Activated CD8-positive, alpha-beta memory T cell treated with anti-CD3 and anti-CD28 coated beads, Interleukin-2, amount 10 ng/mL, durations not matched to agents 7 days and 5 days (primary cell): ENCODE measurements at places on chromosomes 12 and 14.

DNA sequence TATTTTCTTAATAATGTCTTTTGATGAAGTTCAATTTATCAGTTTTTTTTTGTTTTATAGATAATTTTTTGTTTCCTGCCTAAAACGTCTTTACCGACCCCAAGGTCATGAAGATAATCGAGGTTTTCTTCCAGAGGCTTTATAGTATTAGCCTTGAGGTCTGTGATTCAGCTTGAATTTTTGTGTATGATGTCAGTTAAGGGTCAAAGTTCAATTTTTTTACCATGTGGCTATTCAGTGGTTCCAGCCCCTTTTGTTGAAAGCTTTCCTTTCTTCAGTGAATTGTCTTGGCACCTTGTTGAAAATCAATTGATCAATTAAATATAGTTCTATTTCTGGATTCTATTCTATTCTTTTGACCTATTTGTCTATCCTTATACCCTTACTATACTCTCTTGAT is 3.2 kb upstream of the MGST1 start:
- no peaks in the 10 kb centered on the region for H3K36me3 ChIP-seq
- H3K27ac ChIP-seq: no peak overlapping the region
- no peak overlapping the region for H3K4me3 ChIP-seq
- peaks cover 5% of the 10 kb centered on the region for H3K27me3 ChIP-seq

DNA sequence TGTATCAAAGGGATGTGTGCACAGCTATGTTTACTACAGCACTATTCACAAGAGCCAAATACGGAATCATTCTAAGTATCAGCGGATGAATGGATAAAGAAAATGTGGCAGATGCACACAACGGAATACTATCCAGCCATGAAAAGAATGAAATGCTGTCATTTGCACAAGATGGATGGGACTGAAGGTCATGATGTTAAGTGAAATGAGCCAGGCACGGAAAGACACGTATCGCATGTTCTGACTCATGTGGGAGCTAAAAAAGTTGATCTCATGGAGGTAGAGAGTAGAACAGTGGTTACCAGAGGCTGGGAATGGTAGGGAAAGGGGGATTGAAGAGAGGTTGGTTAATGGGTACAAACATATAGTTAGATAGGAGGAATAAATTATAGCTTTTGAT is 25.9 kb upstream of the ISM2 start:
- no peaks in the 10 kb centered on the region for H3K4me1 ChIP-seq
- peaks cover 20% of the 10 kb centered on the region for H3K36me3 ChIP-seq
- H3K4me3 ChIP-seq: no peak overlapping the region
- no peaks in the 10 kb centered on the region for H3K27me3 ChIP-seq
- no peak overlapping the region for H3K27ac ChIP-seq

DNA sequence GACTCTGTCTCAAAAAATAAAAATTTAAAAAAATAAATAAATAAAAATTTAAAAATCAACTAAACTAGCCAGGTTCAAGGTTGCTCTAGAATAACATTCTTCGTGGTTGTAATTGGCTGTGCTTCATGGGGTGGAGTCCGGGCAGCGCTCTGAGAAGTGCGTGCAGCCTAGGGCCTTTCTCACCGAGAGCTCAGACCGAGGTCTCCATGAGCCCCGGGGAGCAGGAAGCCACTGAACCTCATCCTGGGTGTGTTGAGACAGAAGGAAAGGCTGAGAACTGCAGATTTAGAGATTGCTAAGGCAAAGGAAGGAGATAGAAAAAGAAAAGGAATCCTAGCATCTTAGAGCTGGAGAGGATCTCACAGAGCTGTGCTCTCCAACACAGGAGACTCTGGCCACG is 14.7 kb downstream of the P2RX4 start:
- H3K27ac ChIP-seq: peak overlapping the region; percentile 88
- peaks cover 61% of the 10 kb centered on the region for H3K4me1 ChIP-seq
- peak overlapping the region; percentile 42 for H3K4me3 ChIP-seq

GRCh38 chr12:50314636-50315312 is 31.5 kb upstream of the LIMA1 start:
- DNase-seq: no peak
- peaks cover 5% of the 10 kb centered on the region for H3K4me1 ChIP-seq
- no peak overlapping the region for H3K4me3 ChIP-seq
- no peaks in the 10 kb centered on the region for H3K27me3 ChIP-seq

DNA sequence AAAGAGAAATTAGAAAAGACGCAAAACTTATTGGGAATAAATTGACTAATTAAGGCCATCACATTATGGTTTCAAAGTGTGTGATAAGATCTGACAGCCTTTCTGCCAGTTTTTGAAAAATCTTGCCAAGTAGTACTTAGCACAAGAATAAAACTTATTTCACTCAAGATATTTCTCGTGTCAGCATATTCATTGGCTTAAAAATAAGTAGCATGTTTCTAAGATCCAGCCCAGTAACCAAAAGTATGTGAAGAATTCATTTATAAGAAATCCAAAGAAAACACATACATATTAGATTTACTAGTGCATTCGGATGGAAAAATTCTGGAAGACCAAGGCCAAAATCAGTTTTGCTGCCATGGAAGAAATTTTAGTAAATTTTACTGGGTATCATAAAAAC is 1135.0 kb downstream of the GALC start:
- no peak for DNase-seq
- H3K4me3 ChIP-seq: no peak overlapping the region
- H3K27ac ChIP-seq: no peak overlapping the region

DNA sequence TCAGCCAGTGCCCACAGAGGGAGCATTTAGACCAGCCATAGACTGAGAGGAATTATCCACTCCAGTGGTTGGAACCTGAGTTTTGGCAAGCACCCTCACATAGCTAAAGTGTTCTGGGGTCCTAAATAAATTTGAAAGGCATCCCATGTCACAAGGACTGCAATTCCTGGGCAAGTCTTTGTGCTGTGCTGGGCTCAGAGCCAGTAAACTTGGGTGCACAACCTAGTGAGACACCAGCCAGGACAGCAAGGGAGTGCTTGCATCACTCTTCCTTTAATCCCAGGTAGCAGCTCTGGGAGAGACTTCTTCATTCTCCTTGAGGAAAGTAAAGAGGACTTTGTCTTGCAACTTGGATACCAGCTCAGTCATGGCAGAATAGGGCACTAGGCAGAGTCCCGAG is 142.0 kb upstream of the FSCB start:
- DNase-seq: no peak
- no peaks in the 10 kb centered on the region for H3K36me3 ChIP-seq
- no peak overlapping the region for H3K4me3 ChIP-seq
- no peak overlapping the region for H3K27ac ChIP-seq
- H3K27me3 ChIP-seq: peaks cover 2% of the 10 kb centered on the region

GRCh38 chr12:57194253-57194652 is 22.3 kb upstream of the NXPH4 start:
- no peaks in the 10 kb centered on the region for H3K4me1 ChIP-seq
- H3K27ac ChIP-seq: no peak overlapping the region
- DNase-seq: no peak
- no peaks in the 10 kb centered on the region for H3K36me3 ChIP-seq
- H3K4me3 ChIP-seq: no peak overlapping the region

- no peak overlapping the region for H3K27ac ChIP-seq
- H3K4me3 ChIP-seq: no peak overlapping the region
- no peaks in the 10 kb centered on the region for H3K27me3 ChIP-seq
- no peak for DNase-seq
Measured at GRCh38 chr14:60859525-60859924, 121.4 kb downstream of the TRMT5 start.

GRCh38 chr12:27975222-27976136 is 2.9 kb upstream of the PTHLH start:
- peaks cover 96% of the 10 kb centered on the region for H3K27me3 ChIP-seq
- H3K27ac ChIP-seq: no peak overlapping the region
- no peaks in the 10 kb centered on the region for H3K36me3 ChIP-seq
- H3K4me1 ChIP-seq: peaks cover 16% of the 10 kb centered on the region

- H3K36me3 ChIP-seq: peaks cover 83% of the 10 kb centered on the region
- no peaks in the 10 kb centered on the region for H3K27me3 ChIP-seq
- DNase-seq: no peak
- no peak overlapping the region for H3K4me3 ChIP-seq
Measured at GRCh38 chr12:76064904-76065303, 19.6 kb downstream of the NAP1L1 start.

- no peaks in the 10 kb centered on the region for H3K27me3 ChIP-seq
- no peak overlapping the region for H3K4me3 ChIP-seq
- no peak for DNase-seq
- no peaks in the 10 kb centered on the region for H3K4me1 ChIP-seq
- H3K36me3 ChIP-seq: no peaks in the 10 kb centered on the region
- no peak overlapping the region for H3K27ac ChIP-seq
Measured at GRCh38 chr12:72511906-72512305, 239.7 kb downstream of the TRHDE start.

DNA sequence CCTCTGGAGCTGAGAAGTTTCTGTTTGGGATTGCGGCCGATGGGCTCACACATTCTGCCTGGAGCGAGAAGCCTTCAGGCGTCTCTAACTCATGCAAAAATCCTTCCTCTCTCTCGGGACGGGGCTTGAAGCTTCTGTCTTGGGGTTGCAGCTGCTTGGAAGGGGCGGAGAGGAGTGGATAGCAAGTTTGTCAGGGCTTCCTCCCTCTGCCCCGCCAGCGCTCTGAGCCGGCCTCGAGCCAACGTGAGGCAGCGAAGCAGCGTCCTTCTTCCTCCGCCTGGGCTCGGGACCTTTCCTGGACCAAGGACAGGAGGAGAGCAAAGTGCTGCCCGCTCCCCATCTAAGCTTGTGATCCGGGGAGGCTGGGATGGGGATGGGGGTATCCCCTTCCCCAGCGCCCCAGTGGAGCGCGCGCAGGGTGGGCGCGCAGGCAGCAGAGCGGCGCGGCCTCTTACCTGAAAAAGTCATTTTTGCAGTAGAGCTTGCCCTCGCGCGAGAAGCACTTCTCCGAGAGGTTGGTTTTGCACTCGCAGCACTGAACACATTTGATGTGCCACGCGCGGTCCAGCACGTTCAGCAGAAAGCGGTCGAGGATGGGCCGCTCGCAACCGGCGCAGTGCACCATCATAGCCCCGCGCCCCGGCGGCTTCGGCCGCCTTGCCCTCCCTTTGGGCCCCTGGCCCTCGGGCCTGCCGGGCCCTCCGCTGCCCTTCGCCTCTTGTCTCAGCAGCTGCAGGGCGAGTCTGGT is 626 bp downstream of the LHX5 start:
- H3K36me3 ChIP-seq: no peaks in the 10 kb centered on the region
- peaks cover 92% of the 10 kb centered on the region for H3K27me3 ChIP-seq
- DNase-seq: no peak
- H3K27ac ChIP-seq: no peak overlapping the region

- peak; percentile 23 for DNase-seq
- no peaks in the 10 kb centered on the region for H3K4me1 ChIP-seq
- H3K27ac ChIP-seq: no peak overlapping the region
Measured at GRCh38 chr14:93716746-93717667, 71.3 kb downstream of the PRIMA1 start.

DNA sequence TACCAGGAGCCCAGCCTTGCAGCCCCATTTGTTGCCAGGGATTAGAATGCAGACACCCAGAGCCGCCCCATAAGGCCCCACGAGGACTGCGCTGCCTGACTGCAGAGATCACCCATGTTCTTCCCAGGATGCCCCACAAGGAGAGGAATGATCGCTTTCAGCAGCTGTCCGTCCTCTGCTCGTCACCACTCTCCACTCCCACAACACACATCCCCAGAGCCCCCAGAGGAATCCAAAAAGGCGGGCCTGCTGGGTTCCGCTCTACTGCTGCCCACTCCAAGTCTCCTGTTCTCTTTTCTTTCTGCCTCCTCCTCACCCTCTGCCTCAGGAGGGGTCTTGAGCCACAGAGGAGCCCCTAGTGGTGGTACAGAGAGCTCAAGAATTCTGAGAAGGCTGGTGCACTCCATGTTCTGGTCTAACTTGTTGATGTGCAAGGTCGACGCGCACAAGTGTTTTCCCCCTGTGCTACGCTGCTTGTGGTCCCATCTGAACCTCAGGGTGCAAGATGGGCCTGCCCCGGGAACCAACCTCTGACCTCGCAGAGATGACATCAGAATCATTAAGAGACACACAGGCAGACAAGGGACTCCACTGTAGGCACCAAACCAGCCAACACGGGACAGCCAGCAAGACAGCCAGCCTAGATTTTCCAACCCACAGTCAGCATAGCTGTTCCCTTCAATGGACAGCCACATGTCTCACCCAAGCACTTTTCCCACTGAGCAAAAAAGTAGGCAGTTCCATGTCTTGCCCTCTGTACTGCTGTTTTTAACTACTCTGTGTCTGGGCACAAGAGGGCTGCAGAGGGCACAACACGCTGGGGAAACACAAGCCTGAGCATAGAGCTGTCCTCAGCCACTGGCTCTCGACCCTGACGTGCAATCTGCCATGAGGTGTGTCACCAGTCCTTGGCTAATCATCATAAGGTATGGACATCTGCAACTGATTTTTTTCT is 29.9 kb downstream of the PXN start:
- no peak overlapping the region for H3K4me3 ChIP-seq
- no peak for DNase-seq
- peaks cover 3% of the 10 kb centered on the region for H3K36me3 ChIP-seq
- H3K27me3 ChIP-seq: no peaks in the 10 kb centered on the region
- H3K4me1 ChIP-seq: peaks cover 63% of the 10 kb centered on the region

DNA sequence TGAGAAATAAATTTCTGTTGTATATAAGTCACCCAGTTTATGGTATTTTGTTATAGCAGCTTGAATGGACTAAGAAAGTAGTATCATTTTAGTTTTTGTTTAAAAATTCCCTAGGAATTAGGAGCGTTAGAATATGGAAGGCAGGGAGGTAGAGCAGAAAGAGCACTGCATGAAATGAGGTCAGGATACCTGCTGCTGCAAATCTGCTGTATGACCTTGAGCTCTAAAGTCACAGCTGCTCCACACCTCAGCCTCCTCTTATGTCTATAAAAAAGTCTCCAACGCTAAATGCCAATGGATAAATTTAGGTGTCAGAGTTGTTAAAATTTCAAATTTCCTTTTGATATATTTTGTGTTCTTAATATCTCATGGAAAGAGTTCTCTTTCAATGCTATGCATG is 181.0 kb upstream of the GZMB start:
- no peaks in the 10 kb centered on the region for H3K4me1 ChIP-seq
- peaks cover 27% of the 10 kb centered on the region for H3K27me3 ChIP-seq
- no peak for DNase-seq
- H3K4me3 ChIP-seq: no peak overlapping the region

DNA sequence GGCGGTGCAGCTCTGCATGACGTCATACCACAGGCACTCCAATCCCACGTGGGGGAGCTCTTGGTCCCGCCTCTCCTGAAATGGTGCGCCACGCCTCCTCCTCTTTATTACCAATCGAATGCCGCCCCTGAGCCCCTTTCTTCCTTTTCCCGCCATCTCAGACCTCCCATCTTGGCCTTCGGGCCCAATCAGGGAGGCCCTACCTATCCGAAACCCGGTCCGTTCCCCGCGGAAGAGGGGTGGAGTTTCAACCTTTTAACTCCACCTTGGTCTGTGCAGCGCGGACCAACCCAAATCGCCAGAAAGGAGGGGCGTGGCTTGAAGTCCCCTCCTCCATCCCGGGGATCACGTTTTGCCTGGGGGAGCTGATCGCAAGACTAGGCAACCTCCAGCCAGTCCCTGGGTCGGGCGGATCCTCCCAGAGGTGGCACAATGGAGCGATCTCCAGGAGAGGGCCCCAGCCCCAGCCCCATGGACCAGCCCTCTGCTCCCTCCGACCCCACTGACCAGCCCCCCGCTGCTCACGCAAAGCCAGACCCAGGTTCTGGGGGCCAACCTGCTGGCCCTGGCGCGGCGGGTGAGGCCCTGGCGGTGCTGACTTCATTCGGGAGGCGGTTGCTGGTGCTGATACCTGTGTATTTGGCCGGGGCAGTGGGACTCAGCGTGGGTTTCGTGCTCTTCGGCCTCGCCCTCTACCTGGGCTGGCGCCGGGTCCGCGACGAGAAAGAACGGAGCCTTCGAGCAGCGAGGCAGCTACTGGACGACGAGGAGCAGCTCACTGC is at the start of gene ESYT1:
Gene ESYT1 (plus strand): TSS at position 380 of the 782 bp plus-strand sequence. CDS start 53 bp downstream, at position 433.
- H3K36me3 ChIP-seq: peaks cover 36% of the 10 kb centered on the region
- peak; percentile 100 for DNase-seq
- no peaks in the 10 kb centered on the region for H3K27me3 ChIP-seq
